Neural crest cell (in vitro differentiated cells): ENCODE measurements at places on chromosomes 3 and 15.
A peak's percentile ranks its signal among the peaks of the same experiment; 100 is the strongest.

DNA sequence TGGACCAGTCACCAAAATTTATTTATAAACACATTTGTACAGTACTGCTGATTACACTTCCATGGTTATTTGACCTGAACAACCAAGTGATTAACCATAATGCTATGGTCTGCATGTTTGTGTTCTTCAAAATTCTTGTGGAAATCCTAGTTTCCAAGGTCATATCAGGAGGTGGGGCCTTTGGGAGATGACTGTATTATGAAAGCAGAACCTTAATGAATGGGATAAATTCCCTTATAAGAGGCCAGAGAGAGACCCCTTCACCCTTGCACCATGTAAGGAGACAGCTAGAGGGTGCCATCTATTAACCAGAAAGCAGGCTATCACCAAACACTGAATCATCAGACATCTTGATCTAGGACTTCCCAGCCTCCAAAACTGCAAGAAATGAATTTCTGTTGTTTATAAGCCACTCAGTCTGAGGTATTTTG is 1.9 kb downstream of the SCAPER start:
- DNase-seq: no peak

DNA sequence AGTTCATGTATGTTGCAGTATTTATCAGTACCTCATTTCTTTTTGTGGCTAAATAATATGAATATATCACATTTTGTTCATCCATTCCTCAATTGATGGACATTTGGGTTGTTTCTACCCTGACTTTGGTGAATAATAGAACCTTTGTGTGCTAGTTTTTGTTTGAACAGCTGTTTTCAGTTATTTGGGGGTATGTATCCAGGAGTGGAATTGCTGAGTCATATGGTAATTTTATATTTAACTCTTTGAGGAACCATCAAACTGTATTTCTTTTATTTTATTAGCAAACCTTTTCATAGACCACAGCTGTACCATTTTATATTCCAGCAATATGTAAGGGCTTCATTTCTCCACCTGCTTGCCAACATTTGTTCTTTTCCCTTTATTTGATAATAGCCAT is 38.4 kb upstream of the RBM5 start:
- DNase-seq: no peak

DNA sequence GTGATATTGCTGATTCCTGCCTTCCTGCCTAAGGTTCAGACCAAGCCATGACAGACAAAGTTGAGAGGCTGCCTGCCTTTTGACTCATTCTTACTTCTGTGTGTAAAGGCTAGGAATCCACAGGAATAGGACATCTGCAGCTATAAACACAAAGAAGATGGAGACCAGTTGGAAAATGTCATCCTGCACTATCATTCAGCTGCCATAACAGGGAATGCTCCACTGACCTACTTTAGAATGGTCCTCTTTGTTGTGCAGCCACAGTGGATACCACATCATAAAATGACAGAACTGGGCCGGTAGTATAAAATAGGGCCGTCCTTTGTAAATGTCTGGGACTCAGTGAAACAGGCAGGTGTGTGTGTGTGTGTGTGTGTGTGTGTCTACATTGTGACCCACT is 75.1 kb downstream of the STAC start:
- no peak for DNase-seq

DNA sequence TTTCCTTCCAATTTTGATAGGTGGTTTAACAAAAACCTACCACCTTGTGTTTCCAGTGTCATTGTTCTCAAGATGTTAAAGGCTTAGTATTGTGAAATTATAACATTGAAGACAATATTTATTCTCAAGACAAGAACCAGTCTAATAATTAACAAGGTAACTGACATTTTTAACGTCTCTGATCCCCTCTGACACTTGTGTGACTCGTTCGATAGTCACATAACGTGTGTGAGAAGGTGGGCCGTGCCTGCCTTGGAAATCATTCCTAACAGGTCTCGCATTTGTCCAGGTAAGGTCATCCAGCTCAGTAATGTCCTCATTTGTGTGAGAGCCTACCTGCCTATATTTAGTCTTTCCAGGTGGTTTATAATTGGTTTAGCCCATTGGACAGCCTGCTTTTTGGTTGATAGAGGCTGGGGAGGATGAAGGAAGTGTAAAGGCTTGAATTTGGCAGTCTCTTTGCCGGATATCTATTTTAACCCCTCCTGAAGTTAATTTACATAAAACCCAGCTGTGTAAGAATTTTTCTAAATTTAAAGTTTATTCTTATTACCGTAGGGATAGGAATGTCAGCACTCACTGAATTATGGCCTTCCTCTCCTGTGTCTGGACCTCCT is 94.4 kb downstream of the AKAP13 start:
- DNase-seq: no peak

GRCh38 chr15:73287019-73287418 is 81.7 kb downstream of the HCN4 start:
- DNase-seq: no peak

DNA sequence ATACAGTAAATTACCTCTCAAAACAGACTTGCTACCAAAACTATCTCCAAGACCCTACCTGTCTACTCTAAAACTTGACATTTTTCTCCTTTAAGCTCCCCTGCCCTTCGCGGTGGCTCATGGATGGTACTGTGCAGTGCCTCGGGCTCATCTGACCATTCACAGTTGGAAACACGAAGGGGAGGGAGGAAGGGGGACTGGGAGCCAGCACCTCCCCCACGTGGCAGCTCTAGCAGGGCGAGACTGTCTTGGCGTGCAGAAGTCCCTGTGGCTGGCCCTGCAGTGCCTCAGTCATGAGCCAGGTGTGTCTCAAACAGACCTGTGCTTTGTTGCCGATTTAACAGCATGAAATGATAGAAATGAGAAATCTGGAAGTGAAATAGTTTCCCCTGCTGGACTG is 372.0 kb downstream of the GABRG3 start:
- no peak for DNase-seq

DNA sequence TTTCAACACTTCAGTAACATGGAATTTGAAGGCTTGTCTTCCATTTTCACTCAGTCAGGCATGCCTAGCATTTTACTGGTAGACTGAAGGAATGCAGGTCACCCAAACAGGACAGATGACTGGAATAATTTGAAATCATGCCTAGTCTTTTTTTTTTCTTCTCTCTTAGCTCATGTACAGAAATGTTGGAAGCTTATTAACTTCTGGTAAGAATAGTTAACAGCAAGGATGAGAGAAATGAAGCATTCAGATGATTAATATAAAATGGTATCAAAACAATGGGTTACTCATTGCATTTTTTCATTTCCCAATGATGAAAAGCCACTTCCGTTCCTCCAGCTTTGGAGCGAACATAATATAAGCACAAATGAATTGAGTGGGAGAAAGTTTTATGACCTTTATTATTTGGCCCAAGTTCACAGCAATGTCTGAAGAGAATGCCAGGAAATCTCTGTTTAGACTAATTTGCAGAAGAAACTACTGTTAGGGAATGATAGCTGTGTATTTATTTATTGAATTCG is 431.6 kb upstream of the RASGRP1 start:
- DNase-seq: no peak

GRCh38 chr3:103919327-103919726 is 1447.4 kb upstream of the ALCAM start:
- no peak for DNase-seq

- DNase-seq: peak; percentile 38
Measured at GRCh38 chr3:118641608-118642007, 393.0 kb downstream of the IGSF11 start.

GRCh38 chr3:178203165-178203564 is 333.1 kb upstream of the KCNMB2 start:
- DNase-seq: no peak

DNA sequence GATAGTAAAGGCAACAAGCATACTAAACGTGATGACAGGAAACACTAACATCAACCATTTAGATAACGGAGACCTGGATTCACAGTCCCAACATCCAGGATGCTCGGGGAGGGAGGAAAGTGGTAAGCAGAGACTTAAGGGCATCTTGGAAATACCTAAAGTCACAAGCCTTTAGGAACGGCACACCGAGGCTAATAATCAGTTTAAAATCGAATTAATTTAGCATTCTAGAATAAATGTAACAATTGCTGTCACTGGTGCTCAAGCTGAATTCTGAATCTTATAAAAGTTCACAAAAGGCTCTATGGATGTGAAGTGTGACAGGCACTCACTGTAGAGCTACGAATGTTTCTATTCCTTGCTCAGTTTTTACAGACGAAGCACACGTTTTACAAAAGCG is 1.3 kb downstream of the CD47 start:
- DNase-seq: no peak

GRCh38 chr15:84654689-84655453 is 788 bp upstream of the WDR73 start:
- DNase-seq: peak; percentile 61

DNA sequence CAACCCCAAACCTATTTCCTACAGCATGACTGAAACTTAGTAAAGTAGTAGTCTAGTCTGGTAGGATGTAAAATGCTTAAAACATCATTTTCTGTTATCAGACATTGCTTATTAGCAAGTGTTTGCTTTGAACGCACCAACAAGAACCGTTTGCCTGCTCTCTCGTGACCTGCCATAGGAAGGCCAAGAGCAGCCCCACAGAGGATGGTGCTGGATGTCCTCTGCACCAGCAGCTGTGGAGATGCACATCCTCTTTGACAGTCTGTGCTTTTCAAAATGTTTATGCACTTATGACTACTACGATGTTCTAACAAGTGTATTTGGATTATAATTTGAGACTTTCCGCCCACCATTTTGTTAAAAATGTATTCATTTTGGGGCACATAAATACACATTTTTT is 59.6 kb downstream of the PDE8A start:
- DNase-seq: no peak

GRCh38 chr3:50525191-50525910 is 21.9 kb upstream of the CACNA2D2 start:
- no peak for DNase-seq

- no peak for DNase-seq
Measured at GRCh38 chr3:10205451-10206165, 40.9 kb downstream of the IRAK2 start.

GRCh38 chr15:78930577-78931388 is 14.1 kb downstream of the CTSH start:
- no peak for DNase-seq

- no peak for DNase-seq
Measured at GRCh38 chr3:194879991-194880939, 194.6 kb downstream of the FAM43A start.

DNA sequence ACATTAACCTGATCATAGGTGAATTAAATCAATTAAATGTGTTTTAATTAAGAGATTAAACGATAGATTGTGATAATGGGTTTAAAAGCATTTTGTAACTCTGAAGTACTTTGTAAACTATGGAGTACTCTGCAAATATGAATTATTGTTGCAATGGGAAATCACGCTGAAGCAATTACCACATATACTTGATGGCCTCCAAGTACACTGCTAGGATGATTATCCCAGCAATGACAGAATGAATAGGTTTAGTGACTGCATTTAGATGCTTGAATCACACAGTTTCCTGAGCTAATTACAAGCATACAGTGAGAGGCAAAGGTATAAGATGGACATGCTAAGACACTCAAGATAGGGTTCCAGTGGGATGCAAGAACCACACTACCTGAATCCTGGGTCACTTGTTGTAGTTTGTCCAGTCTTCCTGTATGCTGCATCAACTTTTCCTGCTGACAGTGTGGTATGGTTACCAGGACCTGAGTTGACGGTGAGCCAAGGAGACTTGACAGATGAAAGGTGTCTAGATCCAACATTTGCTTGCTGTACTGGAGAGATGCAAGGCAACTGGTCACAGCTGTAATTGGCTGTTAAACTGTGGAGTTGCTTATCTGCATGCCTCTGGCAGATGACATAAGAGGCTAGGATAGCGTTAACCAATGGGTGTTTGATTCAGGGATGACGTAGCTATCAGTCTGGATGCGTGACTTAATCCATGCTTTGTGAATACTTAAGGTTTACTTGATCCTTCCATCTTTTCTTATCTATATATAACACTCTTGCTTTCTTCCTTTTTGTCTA is 38.0 kb downstream of the RNF13 start:
- DNase-seq: no peak

DNA sequence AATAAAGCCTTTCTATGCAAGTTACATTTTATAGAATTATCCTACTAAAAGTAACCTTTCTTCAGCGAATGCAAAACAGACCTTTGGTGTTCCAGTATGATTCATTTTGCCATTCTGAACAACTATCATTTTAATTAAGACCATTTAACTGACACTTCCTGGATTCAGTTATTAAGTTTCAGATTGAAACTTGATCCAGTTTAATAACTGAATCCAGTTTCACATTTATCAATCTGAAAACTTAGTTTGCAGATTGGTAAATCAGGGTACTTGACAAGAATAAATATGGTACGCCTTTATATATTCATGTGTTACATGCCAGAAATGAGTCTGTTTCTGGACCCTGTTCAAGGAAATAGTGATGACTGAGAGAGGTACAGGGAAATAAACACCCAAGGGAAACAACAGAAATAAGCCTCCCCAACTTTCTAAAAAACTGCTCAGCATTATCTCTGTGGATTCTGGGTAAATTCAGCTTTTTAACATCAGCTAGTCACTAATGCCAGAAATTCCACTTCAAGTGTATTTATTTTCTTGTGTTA is 23.3 kb upstream of the NFKBIZ start:
- DNase-seq: no peak

- no peak for DNase-seq
Measured at GRCh38 chr15:76663529-76663928, 241.6 kb downstream of the SCAPER start.

DNA sequence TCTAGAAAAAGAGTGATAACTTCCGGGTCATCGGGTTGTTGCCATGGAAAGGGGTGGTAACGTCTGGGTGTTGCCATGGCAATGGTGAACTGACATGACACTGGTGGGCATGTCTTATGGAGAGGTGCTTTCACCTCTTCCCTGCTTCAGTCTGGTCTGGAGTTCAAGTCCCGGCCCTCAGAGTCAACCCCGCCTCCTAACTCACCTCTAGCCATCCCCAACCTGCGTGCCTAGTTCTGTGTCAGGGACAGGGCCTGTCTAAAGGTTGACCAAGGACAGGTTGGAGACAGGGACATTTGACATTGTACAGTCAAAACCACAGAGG is 96.0 kb downstream of the LSM3 start:
- no peak for DNase-seq

GRCh38 chr3:149277331-149277813 is 55.7 kb upstream of the CP start:
- DNase-seq: no peak

- no peak for DNase-seq
Measured at GRCh38 chr15:36313021-36313420, 266.4 kb upstream of the CDIN1 start.

DNA sequence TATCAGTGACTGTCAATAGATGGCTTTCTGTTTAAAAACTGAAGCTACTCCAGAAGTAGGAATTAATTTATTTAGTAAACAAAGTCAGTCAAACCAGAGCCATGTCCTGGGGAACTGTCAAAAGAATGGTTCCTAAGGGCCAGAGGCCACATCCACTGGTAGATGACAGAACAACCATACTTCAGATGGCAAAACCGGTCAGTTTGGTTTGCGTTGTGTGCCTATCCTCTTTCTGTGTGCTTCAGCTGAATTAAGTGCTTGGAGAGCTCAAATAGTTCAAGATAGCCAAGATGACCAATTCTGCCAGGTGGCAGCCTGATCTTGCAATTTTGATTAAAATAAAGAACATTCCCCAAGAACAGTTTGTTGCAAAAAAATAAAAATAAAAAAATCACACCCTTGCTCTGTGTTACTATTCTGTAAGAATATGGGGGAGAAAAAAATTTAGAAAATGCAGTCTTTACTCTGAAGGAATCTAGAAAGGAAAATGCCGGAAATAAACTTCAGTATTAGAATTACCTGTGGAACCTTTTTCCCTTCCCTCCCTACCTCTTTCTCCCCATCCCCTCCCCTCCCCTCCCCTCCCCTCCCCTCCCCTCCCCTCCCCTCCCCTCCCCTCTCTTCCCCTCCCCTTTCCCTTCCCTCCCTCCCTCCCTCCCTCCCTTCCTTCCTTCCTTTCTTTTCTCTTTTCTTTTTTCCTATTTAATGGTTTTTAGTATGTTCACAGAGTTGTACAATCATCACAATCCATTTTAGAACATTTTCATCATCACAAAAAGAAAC is 2.5 kb downstream of the MAP3K13 start:
- DNase-seq: no peak
